ENCODE measurements at places on chromosomes 12 and 14. TPM values are rescaled to one million over a fixed set of nuclear protein-coding genes. Genes with fewer than 3 reads are reported as not detected.

- no peak for DNase-seq
- H3K4me1 ChIP-seq = no peaks in the 10 kb centered on the region
- peaks cover 9% of the 10 kb centered on the region for H3K27me3 ChIP-seq
- H3K27ac ChIP-seq = no peak overlapping the region
Observed at GRCh38 chr14:100669468-100669867, 57.2 kb upstream of the DLK1 start.

DNA sequence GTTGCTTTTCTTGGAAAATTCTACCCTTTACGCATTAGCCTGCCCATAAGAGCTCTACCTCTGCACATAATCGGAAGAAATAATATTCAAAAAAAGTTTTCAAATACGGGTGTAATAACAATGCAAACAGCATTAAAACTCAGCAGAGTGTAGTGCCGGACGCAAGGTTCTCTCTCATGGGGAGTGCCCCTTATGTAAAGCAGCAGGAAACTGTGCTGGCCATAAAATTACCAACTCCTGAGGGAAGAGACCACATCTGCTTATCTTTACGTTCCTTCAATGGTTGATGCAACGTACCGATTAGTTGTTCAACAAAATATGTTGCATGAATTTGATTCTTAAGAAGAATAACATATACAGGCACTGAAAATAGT, 118.7 kb upstream of the TMCC3 start:
- no peaks in the 10 kb centered on the region for H3K36me3 ChIP-seq
- H3K4me1 ChIP-seq = peaks cover 13% of the 10 kb centered on the region
- DNase-seq = peak; percentile 52

DNA sequence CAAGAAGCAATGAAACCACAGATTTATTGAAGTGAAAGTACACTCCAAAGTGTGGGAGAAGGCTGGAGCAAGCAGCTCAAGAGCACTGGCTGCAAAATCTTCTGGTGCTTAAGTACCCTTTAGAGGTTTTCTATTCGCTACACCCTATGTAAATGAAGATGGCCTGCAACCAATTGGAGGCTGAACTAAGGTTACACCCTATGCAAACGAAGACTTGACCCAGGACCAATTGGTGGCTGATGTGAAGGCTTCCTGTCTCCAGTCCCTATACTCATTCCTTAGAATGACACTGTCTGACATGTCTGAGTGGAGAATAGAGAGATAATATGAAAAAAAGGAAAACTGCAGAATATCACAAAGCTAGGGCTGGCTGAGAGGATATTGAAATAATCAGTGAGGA, 57.2 kb downstream of the ALG10B start:
- H3K27me3 ChIP-seq = no peaks in the 10 kb centered on the region
- DNase-seq = no peak
- no peaks in the 10 kb centered on the region for H3K36me3 ChIP-seq
- no peaks in the 10 kb centered on the region for H3K4me1 ChIP-seq
- H3K4me3 ChIP-seq = no peak overlapping the region
- no peak overlapping the region for H3K27ac ChIP-seq

- no peak overlapping the region for H3K4me3 ChIP-seq
- H3K4me1 ChIP-seq = peaks cover 26% of the 10 kb centered on the region
- DNase-seq = no peak
Observed at GRCh38 chr12:52122540-52122871, 43.0 kb downstream of the SMIM41 start.

Gene TROAP
- total RNA-seq = 62.4 TPM

Gene IQSEC3
- not detected for total RNA-seq

Gene OR4E2
- total RNA-seq = not detected

Gene ARF6
- 73.2 TPM for total RNA-seq

Gene HOXC12
- total RNA-seq = not detected

Gene SLC25A3
- total RNA-seq = 797 TPM

- peak overlapping the region; percentile 82 for H3K27ac ChIP-seq
- H3K27me3 ChIP-seq = no peaks in the 10 kb centered on the region
- peaks cover 71% of the 10 kb centered on the region for H3K4me1 ChIP-seq
- no peak overlapping the region for H3K4me3 ChIP-seq
- DNase-seq = peak; percentile 22
- H3K36me3 ChIP-seq = peaks cover 2% of the 10 kb centered on the region
Observed at GRCh38 chr14:90613453-90613852, 202.8 kb downstream of the TTC7B start.

DNA sequence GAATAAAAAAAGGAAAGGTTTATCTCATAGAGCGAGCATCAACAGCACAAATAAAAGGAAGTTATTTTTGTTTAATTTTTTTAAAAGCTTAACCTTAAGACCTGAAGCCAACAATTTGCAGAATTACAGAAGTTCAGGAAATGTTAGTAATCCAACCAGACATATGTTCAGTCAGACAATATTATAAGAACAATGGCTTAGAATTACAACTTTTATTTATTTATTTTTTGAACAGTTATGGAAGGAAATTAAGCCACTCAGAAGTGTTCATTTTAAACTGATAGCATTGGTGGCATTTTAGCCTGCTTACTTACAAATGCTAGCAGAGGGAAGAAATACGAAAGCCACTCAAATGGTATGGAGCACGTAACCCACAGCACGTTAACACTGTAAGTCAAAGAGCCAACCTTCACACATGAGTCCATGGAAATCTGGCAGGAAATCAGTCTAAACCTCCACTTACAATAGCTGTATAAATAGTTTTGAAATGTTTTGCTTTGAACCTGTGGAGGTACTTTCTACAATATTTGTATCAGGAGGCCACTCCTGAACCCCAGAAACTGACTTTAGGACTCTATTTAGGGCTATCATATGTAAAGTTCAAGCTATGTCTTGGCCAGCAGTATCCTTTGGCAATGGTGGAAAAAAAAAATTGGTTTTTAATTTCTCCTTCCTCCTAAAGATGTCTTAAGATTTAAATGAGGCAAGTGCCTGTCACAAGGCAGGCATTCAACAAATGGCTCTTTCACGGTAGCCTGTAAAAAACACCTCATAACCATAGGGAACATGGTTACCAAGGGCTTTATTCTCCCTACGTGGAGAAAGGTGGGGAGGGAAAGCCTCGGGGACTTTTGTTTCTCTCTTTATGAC, 102.3 kb downstream of the ITPR2 start:
- peak overlapping the region; percentile 21 for H3K4me3 ChIP-seq
- H3K36me3 ChIP-seq = no peaks in the 10 kb centered on the region
- DNase-seq = peak; percentile 94
- peaks cover 39% of the 10 kb centered on the region for H3K4me1 ChIP-seq
- no peaks in the 10 kb centered on the region for H3K27me3 ChIP-seq

Gene AQP6
- total RNA-seq = not detected

Gene MYO1H
- not detected for total RNA-seq

DNA sequence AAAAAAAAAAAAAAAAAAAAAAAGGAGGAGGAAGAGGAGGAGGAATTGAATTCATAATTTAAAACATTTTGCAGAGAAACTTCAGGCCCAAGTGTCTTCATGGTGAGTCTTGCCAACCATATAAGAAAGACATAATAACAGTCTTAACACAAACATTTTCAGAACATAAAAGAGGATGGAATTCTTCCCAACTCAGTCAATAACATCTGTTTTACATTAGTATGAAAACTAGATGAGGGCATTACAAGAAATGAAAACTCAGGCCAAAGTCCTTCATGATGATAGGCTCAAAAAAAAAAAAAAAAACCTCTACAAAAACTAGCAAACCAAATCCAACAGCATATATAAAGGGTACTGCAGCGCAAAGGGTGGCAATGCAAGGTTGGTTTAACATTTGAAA, 151.6 kb downstream of the FOXA1 start:
- H3K4me1 ChIP-seq = no peaks in the 10 kb centered on the region
- H3K27me3 ChIP-seq = no peaks in the 10 kb centered on the region
- no peak overlapping the region for H3K4me3 ChIP-seq
- no peak overlapping the region for H3K27ac ChIP-seq
- DNase-seq = no peak

- H3K27ac ChIP-seq = no peak overlapping the region
- H3K4me3 ChIP-seq = no peak overlapping the region
- H3K27me3 ChIP-seq = peaks cover 2% of the 10 kb centered on the region
- no peaks in the 10 kb centered on the region for H3K4me1 ChIP-seq
- no peaks in the 10 kb centered on the region for H3K36me3 ChIP-seq
Observed at GRCh38 chr12:15181017-15181683, 40.1 kb downstream of the RERG start.

GRCh38 chr14:95143808-95144620, 13.3 kb downstream of the DICER1 start:
- H3K4me1 ChIP-seq = no peaks in the 10 kb centered on the region
- H3K27me3 ChIP-seq = no peaks in the 10 kb centered on the region
- H3K36me3 ChIP-seq = no peaks in the 10 kb centered on the region
- peak; percentile 31 for DNase-seq
- no peak overlapping the region for H3K4me3 ChIP-seq
- H3K27ac ChIP-seq = no peak overlapping the region

DNA sequence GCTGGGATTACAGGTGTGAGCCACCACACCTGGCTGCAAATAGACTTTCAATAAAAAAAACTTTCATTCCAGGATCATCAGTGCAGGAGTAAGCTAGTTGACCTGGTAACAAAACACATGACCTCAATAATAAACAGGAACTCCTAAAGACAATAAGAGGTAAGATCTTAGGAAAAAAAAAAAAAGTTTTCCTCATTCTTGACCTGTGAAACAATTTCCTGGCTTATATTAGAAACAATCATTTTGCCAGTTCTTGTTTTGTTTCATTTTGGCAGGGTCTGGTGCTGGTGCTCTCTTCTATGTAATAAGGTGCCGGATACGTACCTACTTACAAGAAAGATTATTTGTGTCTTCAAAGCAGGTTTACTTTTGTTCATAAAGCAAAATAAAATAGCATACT, 90.6 kb upstream of the AMN1 start:
- DNase-seq = peak; percentile 71
- H3K27ac ChIP-seq = peak overlapping the region; percentile 83
- H3K36me3 ChIP-seq = no peaks in the 10 kb centered on the region
- no peak overlapping the region for H3K4me3 ChIP-seq
- no peaks in the 10 kb centered on the region for H3K27me3 ChIP-seq
- peaks cover 15% of the 10 kb centered on the region for H3K4me1 ChIP-seq

Gene CHFR
- 66.5 TPM for total RNA-seq

- H3K4me1 ChIP-seq = peaks cover 7% of the 10 kb centered on the region
- no peak overlapping the region for H3K27ac ChIP-seq
- no peak for DNase-seq
Observed at GRCh38 chr12:71790331-71790730, 35.7 kb downstream of the RAB21 start.

- H3K27me3 ChIP-seq = no peaks in the 10 kb centered on the region
- no peak overlapping the region for H3K27ac ChIP-seq
- H3K4me3 ChIP-seq = no peak overlapping the region
- H3K36me3 ChIP-seq = no peaks in the 10 kb centered on the region
- H3K4me1 ChIP-seq = no peaks in the 10 kb centered on the region
Observed at GRCh38 chr14:63685401-63685800, 42.5 kb downstream of the SGPP1 start.

Gene GPRC5D
- total RNA-seq = not detected

Gene PROX2
- total RNA-seq = not detected

DNA sequence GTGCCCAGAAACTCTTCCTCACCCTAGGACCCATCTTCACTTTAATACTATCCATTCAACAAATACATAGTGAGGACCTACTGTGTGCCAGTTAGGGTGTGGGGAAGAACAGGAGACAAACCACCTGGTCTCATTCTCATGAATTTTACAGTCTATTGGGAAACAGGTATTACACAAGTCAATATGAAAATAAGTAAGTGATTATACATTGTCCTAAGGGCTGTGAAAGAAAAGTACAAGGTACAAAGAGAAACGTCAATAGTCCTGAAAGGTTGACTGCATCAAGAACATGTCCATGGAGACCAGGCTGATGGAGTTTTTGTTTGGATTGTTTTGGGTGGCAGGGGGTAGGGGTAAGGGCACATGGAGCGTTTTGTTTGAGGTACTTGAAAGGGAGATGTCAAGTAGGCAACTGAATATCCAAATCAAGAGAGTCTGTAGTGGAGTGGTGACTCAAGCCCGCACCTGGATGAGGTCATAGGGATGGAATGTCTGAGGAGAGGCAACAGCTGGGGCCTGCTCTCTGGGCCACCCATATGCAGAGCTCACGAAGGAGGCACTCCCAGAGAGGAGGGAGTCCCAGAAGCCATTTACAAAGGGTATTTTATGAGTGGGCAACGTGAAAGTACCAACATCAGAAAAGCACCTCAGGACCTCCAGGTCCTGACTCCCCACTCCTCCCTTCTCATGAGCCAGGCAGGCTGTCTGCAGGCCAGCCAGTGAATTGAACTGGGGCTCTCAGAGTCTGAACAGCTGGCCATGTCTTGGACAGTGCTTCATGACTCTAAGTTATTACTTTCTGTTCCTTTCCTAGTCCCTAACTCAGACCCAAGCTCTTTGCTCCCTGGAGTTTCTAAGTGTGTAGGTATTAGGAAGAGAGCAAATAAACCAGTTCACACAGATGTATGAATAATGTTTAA, 272.0 kb downstream of the ZFP36L1 start:
- no peak overlapping the region for H3K4me3 ChIP-seq
- no peak overlapping the region for H3K27ac ChIP-seq
- H3K36me3 ChIP-seq = no peaks in the 10 kb centered on the region
- no peak for DNase-seq
- H3K27me3 ChIP-seq = no peaks in the 10 kb centered on the region
- no peaks in the 10 kb centered on the region for H3K4me1 ChIP-seq

Gene SINHCAF
- total RNA-seq = 83.4 TPM

DNA sequence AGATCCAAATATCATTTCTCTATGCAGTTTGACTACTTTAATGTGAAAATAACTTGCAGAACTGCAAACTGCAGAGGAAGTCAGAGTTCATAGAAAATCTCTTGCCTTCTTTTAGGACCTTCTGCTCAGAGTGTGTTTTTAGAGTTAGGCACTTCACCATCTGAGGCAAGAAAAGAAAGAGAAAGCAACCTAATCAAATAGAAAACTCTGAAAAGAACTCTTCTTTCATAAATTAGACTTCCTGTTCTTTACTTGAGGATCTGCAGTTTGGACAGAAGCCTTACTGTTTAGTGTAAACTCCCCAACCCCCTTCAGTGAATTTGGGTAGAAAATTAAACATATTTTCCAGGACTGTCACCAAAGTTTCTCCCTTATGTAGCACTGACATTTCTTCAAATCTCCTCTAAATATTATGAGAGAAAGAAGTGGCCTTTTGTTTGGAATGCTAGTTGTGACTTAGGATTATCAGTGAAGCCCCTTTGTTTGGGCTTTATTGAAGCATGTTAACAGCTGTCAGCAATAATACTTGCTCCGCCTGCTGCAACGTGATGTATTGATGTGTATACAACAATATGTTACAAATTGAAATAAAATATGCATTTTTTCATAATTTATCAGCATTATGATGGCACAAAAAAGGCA, 99.5 kb downstream of the PDZRN4 start:
- no peak overlapping the region for H3K4me3 ChIP-seq
- no peaks in the 10 kb centered on the region for H3K27me3 ChIP-seq
- no peak overlapping the region for H3K27ac ChIP-seq
- H3K36me3 ChIP-seq = no peaks in the 10 kb centered on the region

Gene AICDA
- total RNA-seq = not detected

DNA sequence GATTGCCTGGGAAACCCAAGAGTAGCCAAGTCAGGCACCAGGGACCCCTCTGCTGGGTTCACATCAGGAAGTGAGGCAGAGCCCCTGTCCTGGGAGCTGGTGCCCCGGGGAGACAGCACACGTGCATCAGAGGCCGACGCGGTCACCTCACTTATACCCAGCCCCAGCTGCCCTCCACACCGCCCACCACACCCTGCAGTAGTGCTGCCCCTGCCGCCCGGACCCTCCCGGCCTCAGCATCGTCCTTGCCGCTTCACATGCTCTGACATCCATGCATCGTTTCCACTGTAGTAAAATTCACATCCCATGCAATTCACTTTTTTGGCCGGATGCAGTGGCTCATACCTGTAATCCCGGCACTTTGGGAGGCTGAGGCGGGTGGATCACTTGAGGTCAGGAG, 14.0 kb downstream of the MMP17 start:
- no peak overlapping the region for H3K27ac ChIP-seq
- H3K4me3 ChIP-seq = no peak overlapping the region
- H3K27me3 ChIP-seq = no peaks in the 10 kb centered on the region
- no peak for DNase-seq

Measured in endothelial cell of umbilical vein (primary cell).